Activated CD8-positive, alpha-beta memory T cell treated with anti-CD3 and anti-CD28 coated beads, Interleukin-2, amount 10 ng/mL, durations not matched to agents 7 days and 5 days (primary cell): ENCODE measurements at places on chromosomes 4 and X. TPM values are rescaled to one million over a fixed set of nuclear protein-coding genes. Genes with fewer than 3 reads are reported as not detected.

GRCh38 chrX:110066488-110067225 lies 63.7 kb downstream of the TMEM164 start:
- no peak overlapping the region for H3K27ac ChIP-seq
- no peak overlapping the region for H3K4me3 ChIP-seq
- no peak for DNase-seq
- peaks cover 1% of the 10 kb centered on the region for H3K36me3 ChIP-seq
- H3K27me3 ChIP-seq, result no peaks in the 10 kb centered on the region

GRCh38 chr4:76212851-76213414 lies 691 bp downstream of the SCARB2 start:
- peaks cover 35% of the 10 kb centered on the region for H3K4me1 ChIP-seq
- H3K4me3 ChIP-seq, result peak overlapping the region; percentile 79

- H3K4me3 ChIP-seq, result no peak overlapping the region
- H3K27ac ChIP-seq, result no peak overlapping the region
- H3K4me1 ChIP-seq, result no peaks in the 10 kb centered on the region
- DNase-seq, result no peak
Measured at GRCh38 chrX:53474707-53475106, 40.5 kb upstream of the HSD17B10 start.

DNA sequence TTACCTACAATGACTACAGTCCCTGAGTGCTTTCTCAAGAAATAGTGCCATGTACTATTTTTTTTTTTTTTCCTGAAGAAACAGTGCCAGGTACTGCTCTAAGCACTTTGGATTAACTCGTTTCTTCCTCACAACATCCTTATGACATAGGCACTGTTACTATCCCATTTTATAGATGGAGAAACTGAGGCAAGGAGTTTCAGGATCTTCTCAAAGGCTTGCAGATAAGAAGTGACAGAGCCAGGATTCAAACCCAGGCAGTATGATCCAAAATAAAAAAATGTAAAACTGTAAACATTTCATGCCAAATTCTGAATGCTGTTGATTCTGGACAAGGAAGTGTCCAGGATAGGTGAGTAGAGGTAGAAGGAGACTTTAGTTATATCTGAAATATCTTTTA lies 1.1 kb downstream of the FANCB start:
- peak overlapping the region; percentile 78 for H3K4me3 ChIP-seq
- H3K4me1 ChIP-seq, result peaks cover 28% of the 10 kb centered on the region
- no peak overlapping the region for H3K27ac ChIP-seq
- peaks cover 27% of the 10 kb centered on the region for H3K36me3 ChIP-seq

DNA sequence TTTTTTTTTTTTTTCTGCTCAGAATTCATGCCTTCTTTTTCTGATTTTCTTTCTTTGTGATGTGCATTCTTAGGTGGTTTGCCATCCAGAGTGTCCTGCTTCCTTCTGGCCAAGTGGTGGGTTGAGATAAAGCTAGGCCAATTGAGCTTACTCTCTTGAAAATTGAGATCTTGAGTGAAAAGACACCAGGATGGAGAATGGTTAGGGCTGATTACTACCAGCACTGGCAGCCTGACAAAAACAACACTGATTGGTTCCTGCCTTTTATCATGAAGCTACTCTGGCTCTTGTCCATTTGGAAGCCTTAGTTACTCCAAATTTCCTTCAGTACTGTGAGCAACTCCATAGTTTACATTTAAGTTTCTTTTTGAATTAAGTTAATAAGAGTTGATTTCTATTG lies 404.0 kb downstream of the PPARGC1A start:
- H3K4me1 ChIP-seq, result no peaks in the 10 kb centered on the region
- no peak for DNase-seq
- no peaks in the 10 kb centered on the region for H3K27me3 ChIP-seq
- H3K27ac ChIP-seq, result no peak overlapping the region
- no peak overlapping the region for H3K4me3 ChIP-seq

DNA sequence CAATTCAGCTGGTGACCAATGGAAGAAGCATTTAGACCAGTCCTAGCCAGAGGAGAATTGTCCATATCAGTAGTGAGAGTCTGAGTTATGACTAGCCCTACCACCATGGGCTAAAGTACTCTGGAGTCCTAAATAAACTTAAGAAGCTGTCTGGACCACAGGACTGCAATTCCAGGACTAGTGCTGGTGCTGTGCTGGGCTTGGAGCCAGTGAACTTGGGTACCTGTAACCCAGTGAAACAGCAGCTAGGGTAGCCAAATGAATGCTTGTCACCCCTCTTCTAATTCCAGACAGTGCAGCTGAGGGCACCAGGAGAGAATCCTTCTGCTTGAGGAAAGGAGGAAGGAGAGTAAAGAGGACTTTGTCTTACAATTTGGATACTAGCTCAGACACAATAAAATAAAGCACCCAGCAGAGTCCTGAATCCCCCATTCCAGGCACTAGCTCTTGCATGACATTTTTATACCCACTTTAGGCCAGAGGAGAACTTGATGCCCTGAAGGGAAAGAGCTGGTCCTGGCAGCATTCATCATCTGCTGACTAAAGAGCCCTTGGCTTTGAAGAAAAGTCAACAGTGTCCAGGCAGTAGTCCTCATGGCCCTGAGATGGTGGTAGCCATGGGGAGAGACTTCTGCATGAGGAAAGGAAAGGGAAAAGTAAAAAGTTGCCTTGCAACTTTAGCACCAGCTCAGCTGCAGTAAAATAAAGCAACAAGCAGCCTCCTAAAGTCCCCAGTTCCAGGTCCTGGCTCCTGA lies 2675.7 kb downstream of the PCDH7 start:
- H3K36me3 ChIP-seq, result no peaks in the 10 kb centered on the region
- H3K4me1 ChIP-seq, result no peaks in the 10 kb centered on the region
- DNase-seq, result no peak
- H3K27me3 ChIP-seq, result no peaks in the 10 kb centered on the region
- no peak overlapping the region for H3K4me3 ChIP-seq

DNA sequence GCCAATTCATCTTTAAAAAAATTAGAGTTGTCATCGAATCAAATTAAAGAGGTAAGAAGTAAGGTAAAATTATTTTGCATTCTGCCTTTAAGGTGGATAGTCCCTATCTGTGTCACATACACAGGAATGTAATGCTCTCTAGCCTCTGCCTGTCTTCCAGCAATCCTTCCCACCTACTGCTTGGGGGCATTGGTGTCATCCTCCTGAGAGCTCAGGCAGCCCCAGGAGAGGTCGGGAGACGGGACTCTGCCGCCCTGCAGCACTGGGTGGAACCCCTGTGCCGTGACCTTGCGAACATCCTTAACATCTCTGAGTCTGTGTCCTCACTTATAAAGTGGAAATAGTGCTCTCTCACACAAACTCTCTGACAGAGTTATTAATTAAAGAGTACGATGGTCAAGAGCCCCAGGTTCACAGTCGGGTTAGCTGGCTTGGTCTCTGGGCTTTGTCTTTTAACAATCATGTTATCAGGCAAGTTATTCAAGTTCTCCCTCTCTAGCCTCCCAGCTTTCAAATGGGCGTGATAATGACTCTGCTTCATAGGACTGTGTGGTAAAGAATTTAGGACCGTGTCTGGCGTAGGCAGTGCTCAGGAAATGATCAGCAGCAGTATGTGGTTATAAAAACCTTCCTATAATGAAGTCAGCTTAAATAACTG lies 10.2 kb downstream of the TLR3 start:
- DNase-seq, result no peak
- peaks cover 2% of the 10 kb centered on the region for H3K36me3 ChIP-seq
- no peaks in the 10 kb centered on the region for H3K27me3 ChIP-seq
- no peak overlapping the region for H3K27ac ChIP-seq
- no peaks in the 10 kb centered on the region for H3K4me1 ChIP-seq
- H3K4me3 ChIP-seq, result no peak overlapping the region

DNA sequence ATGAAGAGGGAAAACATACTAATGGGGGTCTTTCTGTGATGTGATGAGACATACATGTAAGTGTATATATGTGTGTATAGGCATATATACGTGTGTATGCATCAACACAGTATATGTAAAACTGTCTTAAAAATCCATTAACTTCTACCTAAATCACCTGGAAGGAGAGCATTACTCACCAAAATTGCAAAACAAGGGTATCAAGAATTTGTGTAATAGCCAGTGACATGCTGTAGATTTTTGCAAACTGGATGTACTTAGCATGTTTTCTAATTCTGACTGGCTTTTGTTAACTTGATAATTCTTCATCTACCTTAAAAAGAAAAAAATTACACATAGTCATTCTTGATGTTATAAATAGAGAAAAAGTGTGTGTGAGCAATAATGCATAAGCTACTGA lies 104.7 kb downstream of the PRRG1 start:
- no peak overlapping the region for H3K27ac ChIP-seq
- H3K27me3 ChIP-seq, result no peaks in the 10 kb centered on the region
- no peak overlapping the region for H3K4me3 ChIP-seq
- no peak for DNase-seq

DNA sequence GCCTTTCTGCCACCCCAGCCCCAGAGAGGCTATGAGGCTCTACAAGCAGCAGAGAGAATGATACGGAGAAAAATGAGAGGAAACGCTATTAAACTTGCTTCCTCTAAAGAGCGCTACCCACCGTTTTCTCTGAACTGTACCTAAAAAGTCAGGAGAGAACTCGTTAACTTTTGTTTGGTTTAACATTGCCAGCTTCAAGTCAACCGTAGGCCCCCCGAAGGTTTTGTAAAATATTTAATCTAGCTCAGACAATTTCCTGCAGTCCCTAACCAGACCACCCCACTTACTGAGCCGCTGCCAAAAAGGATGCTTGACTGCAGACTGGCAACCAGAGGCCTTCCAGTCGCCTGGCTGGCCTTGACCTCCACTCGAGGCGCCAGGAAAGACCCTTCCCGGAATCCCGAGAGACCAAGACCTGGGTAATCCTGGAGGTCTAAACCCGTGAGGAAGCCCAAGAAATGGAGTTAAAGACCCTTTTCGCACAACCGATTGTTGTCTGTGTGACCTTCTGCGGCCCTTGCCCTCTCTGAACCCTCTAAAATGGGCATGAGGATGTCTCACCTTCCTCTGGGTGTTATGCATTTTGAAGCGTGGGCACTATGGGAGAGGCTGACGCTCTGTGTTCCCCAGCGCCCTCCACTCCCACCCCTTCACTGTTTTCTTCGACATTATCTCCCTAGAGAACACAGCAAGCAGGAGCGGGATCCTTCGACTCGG lies 86.3 kb downstream of the BCOR start:
- H3K4me3 ChIP-seq, result no peak overlapping the region
- peaks cover 29% of the 10 kb centered on the region for H3K4me1 ChIP-seq

DNA sequence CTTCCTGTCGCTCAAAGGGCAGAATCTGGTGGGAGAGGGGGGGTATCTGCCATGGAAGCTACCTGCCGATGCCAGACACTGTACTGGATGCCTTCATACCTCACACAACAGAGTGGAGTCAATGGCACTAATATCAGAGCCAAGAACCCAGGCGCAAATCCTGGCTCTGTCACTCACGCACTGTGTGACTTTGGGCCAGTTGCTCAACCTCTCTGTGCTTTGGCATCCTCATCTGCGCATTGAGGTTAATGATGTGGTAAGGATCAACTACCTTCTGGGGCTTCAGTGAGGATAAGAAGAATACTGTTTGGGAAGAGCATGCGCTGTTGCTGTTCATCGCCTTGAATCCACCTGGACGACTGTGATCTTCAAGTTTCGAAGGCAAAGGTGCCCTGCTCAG lies 70.6 kb downstream of the PPP2R2C start:
- DNase-seq, result no peak
- peaks cover 3% of the 10 kb centered on the region for H3K4me1 ChIP-seq
- no peak overlapping the region for H3K4me3 ChIP-seq
- no peaks in the 10 kb centered on the region for H3K36me3 ChIP-seq
- H3K27me3 ChIP-seq, result peaks cover 71% of the 10 kb centered on the region

DNA sequence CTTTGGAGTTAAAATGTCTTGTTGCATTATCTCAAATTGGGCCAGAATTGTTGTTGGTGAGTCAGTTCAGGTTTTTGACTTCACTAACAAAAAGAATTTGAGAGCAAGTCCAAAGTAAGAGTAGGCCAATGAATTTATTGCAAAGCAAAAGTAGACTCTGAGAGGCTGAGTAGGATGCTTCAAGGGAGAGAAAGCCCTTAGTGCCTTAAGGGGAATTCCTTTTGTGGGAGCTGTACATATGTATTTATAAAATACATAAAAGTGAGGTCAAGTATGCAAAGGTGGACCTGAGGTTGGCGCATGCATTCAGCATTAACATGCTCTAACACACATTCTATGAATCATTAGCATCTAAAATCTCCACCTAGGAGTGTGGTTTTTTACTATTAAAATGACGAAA lies 565.4 kb downstream of the GRXCR1 start:
- no peak overlapping the region for H3K4me3 ChIP-seq
- no peaks in the 10 kb centered on the region for H3K4me1 ChIP-seq

DNA sequence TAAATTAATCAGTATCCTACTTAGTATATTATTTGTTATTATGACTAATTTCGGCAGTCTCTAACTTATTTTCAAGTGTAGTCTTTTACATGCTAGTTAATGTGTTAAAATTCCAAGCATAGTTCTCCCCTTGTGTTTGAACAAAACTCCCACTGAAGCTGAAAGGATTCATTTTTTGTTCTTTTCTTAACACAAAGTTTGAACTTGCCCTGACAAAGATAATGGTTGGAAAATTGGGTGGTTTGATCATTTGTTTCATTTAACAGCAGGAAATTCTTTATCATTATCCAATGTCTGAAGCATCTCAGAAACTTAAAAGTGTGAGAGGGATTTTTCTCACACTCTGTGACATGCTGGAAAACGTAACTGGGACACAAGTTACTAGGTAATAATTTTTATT lies 36.0 kb downstream of the INTU start:
- DNase-seq, result no peak
- no peaks in the 10 kb centered on the region for H3K36me3 ChIP-seq
- no peaks in the 10 kb centered on the region for H3K27me3 ChIP-seq
- H3K4me3 ChIP-seq, result no peak overlapping the region

Gene CPZ
- not detected for total RNA-seq

Gene HS3ST1
- 0.19 TPM for total RNA-seq

Gene SLC6A14
- not detected for total RNA-seq

Gene TMEM154
- total RNA-seq, result 25.4 TPM
